ENCODE measurements at places on chromosomes 11 and 22.

- no peak for DNase-seq
Observed at GRCh38 chr11:26715133-26715532, 6.7 kb downstream of the SLC5A12 start.

- no peak for DNase-seq
Observed at GRCh38 chr11:10499452-10499851, 41.5 kb downstream of the RNF141 start.

DNA sequence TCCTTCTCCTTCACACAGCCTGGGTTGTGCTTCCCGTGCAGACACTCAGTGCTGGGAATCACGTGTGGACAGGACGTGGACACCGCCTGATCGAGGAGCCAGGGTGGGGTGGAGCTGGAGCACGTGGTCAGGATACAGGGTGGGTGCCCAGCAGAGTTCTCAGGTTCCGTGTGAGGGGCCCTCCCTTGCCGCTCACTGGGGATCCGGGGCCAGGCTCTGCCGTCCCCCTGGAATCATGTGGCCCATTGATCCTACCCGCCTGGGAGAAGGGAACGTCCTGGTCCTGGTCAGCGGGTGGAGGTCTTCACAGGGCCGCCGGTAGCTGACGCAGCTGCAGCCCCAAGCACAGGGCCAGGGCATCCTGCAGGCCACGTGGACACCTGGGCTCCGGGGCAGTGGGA lies 397.7 kb downstream of the TBC1D22A start:
- no peak for DNase-seq

DNA sequence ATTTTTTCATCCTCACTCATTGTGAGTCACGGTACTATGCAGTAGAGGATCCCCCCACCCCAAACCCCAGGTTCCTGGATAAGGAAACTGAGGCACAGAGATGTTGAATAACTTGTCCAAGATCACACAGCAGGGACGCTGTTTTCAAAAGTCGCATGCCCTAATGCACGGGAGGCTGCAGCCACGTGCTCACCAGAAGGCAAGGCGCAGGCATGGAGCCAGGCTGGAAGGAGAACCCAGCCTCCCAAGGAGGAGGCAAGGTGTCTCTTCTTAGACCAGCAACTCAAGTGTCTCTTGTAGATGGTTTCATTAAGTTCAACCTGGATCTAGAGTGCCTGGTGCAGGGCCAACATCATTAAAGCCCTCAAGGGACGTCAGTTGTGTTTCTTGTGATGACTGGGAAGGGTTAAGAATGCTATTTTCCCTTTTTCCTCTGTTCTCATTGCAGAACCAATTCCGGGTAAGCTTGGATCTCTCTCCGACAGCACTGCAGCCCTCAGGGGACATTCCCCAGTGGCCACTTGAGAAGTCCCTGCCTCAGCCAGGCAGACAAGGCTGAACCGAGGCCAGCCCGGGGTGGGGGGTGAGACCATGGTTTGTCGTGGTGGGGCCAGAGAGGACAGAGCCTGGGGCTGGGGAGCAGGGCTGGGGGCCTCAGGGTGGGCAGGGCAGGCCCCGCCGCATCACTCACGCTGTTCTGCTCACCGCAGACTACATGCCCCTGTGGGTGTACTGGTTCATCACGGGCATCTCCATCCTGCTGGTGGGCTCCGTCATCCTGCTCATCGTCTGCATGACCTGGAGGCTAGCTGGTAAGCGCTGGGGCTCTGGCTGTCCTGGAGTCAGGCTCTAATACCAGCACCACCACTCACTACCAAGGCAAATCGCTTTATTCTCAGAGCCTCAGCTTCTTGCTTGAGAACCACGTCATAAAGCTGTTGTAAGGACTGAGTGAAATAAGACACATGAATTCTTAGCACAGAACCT lies 15.7 kb downstream of the TMEM121B start:
- DNase-seq: no peak

- DNase-seq: no peak
Observed at GRCh38 chr11:77147668-77148321, 19.7 kb downstream of the MYO7A start.

DNA sequence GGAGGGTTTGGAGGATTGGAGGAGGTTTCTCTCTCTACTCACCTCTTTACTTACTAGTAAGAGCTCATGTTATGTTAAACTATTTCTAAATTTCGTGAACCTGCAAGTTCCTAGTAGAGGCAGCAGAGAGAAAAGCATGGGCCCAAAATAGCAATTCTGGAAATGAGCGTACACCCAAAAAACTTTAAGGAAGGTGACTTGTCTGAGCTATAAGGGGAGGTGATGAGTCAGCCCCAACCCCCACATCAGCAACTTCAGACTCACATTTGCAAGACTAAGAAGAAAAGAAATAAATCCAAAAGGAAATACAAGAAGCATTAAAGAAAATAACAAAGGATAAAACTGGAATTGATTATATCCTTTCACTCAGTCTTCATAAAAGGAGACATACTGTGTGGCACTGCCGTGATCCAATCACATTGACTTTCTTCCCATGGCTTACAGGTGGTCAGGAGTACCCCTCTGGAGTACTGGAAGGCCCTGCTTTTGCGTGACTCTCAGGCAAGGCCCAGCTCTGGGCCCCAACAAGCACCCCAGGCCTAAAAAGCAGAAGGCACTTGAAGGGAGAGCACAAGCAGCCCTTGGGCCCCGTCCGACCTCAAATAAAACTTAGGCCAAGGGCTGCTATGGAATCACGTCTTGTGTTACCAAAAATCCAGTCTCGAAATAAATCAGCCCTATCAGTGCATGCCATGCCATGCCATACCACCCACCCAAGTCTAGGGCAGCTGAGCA lies 14.3 kb downstream of the PACSIN2 start:
- no peak for DNase-seq

DNA sequence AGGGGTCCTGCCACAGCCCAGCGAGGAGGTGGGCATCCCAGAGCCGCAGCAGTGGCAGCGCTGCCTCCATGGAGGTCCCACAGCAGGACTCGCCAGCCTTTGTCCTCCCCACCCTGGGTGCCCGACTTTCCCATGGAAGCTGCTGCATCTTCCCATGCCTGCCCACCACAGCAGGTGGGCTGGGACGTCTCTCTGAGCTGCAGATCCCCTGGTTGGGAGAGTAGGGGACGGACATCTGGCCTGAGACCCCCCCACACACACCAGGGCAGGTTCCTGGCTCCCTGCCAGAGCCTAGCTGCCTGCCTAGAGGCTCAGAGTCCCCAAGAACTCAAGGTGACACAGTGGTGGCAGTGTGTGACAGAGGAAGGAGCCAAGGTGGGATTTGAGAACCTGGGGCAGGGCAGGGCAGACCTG lies 21.5 kb upstream of the PRR5 start:
- no peak for DNase-seq

DNA sequence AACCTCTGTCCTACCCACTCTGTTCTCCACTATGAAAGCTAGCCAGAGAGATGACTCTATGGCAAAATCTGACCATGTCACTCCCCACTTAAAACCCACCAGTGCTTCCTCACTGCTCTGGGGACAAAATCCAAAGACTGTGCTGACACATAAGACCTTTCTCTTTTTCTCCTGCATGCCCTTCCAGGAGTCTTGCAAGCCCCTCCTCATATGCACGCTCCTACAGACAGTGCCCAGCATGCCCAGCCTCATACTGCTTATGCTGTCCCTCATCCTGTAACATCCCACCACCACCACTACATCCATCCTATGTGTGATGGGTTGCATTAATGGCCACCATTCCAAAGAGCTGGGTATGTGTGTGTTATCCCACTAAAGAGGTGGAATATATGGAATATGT lies 118.3 kb downstream of the BUD13 start:
- no peak for DNase-seq

All from amniotic stem cell (primary cell).